Activated CD4-positive, alpha-beta T cell treated with anti-CD3 and anti-CD28 coated beads for 24 hours (primary cell): ENCODE measurements at places on chromosomes 4 and X.

DNA sequence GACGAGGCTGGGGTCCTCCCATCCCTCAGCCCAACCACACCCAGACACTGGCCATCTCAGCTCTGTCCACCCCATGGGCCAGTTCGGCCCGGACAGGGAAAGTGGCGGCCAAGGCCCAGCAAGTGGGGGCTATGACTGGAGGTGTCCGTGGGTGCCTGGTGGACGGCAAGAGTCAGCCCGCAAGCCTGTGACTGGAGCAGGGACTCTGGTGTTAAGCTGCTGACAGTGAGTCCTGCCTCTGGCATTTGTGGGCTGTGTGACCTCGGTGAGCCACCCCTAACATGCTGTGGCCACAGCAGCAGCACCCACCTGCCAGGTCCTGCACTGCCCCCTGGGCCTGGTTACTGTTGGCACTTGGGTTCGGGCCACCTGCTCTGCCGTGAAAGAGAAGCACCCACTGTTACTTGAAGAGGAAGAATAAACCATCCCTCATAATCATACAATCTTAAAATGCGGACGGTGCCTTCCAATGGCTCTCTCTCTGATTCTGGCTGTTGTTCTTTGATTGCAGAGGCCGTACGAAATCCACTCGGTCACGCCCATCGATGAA, 252.0 kb downstream of the EVC2 start:
- DNase-seq: no peak

- no peak for DNase-seq
Measured at GRCh38 chr4:40606239-40606767, 23.4 kb downstream of the RBM47 start.

DNA sequence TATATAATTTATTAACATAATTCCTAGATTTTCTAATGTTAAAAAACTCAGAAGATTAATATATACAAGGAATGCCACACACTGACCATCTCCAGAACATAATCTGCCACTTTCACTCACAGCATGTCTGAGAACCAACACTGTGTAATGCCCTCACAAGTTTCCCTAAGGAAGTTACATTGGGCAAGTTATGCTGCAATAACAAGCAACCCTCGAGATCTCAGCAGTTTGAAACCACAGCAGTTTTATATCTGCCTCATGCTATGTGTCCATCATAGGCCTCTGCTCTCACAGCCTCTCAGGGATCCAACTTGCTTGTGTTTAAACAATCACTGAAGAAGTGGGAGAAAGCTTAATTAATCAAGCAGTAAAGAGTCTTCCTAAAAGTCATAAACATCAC, 250.0 kb upstream of the SLC7A11 start:
- no peak for DNase-seq

DNA sequence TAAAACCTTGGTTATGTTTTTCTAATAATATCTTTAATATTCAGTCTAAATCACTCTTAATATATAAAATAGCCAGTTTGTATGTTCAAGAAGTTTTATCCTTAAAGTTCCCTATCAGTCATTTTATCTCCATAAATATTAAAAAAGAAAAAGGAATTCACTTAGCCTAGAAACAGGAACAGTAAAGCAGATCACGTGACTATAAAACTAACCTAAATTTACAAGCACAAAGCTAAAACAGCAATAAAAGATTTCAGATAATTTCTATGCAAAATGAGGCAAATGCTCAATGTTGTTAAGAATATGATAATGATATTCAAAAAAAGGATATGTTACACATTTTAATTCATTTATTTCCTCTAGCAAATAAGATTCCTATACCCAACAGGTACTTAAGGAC, 57.1 kb upstream of the TNIP3 start:
- DNase-seq: no peak

DNA sequence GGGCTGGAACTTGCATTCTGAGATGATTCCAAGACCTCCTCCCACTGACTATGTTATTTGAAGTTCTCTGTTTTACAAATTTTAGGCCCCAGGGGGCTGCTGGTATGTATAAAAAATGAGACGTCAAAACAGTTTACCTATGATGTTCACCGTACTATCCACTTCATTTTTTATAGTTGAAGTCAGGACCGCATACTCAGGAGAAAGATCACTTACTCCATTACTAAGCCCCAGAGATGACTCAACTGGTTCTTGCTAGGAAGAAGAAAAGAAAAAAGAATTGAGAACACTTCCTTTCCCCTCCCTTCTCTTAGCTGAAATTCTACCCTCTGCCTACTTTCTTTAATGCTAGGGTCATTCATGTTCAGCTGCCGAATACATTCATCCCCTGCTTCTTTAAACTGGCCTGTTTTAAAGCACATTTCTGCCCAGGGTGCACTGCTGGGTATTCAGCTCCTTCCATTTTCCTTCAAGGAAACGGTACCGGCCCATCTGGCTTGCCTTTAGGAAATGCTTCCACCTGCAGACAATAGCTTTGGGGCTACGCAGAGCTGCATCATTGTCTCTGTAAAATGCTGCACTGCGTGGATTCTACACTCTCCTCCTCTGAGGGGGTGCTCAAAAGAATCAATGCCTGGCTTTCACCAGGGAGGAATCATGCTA, 66.2 kb downstream of the IRF2 start:
- no peak for DNase-seq

DNA sequence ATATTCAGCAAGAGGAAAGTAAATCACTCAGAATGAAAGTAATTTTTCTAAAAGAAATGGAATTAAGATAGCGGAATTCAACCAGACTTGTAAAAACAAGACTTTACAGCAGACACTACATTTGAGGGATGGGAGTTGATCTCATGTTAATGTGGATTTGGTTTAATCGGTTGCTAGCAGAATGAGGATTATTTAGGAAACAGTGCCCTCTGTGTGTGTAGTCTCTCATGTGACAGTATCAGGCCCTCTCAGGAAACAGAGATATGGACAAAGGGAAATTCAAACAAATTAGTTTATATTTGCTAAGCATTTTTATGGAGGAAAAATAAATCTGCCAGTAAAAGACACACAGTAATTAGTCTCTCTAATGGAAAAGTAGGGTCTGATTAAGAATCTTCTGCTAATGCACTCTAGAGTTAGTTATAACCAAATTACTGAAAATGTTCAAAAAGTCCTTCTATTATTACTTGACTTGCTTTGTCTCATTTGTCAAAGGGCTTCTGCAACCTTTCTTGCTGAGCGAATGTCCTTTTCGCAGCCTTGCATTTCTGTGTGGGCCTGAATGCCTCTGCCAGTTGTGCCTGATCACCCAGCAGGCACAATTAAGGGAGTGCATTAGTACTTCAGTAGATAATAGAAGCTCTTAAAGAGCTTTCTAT, 1282.3 kb upstream of the TENM3 start:
- DNase-seq: no peak

DNA sequence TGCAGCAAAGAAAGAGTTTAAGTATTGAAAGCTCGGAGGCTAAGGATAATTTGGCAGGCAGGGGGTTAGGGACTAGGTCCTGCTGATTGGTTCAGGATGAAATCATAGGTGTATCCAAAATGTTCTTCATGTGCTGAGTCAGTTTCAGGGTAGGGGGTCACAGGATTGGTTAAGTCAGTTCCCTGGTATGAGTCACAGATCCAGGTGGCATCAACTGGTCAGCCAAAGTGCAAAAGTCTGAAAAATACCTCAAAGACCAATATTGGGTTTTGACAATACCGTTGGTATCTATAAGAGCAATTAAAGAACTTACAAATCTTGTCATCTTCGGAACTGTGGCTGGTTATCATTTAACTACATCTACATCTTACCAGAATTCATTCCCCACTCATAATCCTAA, 25.6 kb upstream of the PRDM8 start:
- no peak for DNase-seq

DNA sequence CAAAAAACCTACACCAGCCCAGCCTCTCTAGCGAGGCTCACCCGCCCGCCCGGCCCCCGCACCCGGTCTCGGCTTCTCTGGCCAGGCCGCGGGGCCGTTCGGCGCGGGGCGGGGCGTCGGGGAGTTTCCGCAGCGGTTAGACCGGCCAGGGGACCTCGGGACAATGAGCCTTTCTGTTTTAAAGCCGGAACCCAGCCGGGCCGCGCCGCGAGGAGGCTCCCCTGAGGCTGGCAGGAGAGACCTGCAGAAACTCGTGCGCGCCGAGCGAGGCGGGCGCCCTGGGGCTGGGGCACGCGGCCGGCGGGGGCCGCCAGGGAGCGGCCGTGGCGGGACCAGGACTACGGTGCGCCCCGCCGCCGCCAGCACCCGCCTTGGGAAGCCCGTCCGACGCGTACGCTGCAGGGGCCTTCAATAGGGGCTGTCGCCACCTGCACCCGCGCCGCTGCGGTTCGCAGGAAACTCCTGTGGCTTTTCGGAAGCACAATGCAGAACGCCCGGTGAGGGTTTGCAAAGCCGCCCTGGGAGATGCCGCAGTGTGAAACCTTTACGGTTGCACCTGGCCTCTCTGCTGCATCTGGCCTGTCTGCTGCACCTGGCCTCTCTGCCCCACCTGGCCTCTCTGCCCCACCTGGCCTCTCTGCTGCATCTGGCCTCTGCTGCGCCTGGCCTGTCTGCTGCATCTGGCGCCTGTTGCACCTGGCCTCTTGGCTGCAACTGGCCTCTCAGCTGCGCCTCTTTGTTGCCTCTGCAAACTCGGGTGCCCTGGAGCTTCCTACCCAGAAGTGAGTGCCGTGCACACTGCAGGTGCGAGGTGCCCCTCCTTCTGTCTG, 63.9 kb downstream of the TRAPPC11 start:
- DNase-seq: peak; percentile 13

GRCh38 chr4:177239477-177239876, 70.2 kb upstream of the NEIL3 start:
- DNase-seq: no peak
